ENCODE measurements at places on chromosomes 1 and 21.

- DNase-seq = no peak
These were observed 30.9 kb upstream of the CACYBP start for GRCh38 chr1:174968750-174969244.

- DNase-seq = no peak
These were observed 13.0 kb upstream of the SLC19A1 start for GRCh38 chr21:45555251-45555556.

DNA sequence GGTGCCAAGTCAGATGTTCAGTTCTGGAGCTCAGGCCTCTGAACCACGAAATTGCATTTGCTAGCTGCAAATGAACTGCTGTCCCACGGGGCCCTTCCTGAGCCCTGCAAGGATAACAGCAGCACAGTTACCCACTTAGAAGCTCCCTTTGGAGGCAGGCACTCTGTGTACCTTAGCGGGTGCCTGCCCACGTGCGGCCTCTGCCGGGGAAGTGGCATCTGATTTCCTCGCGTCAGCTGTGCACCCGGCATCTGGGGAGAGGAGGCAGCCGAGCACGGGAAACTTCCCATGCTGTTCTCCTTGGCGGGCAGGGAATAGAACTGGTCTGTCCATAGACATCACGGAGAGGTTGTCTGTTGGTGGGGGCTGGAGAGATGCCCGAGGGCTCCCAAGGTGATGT is 148.0 kb upstream of the C1orf174 start:
- no peak for DNase-seq

GRCh38 chr1:155093911-155094621 is 15.4 kb downstream of the EFNA3 start:
- no peak for DNase-seq

- no peak for DNase-seq
These were observed 7.7 kb downstream of the TMEM63A start for GRCh38 chr1:225874431-225874830.

GRCh38 chr1:166843769-166844596 is 4.7 kb downstream of the POGK start:
- DNase-seq = no peak

DNA sequence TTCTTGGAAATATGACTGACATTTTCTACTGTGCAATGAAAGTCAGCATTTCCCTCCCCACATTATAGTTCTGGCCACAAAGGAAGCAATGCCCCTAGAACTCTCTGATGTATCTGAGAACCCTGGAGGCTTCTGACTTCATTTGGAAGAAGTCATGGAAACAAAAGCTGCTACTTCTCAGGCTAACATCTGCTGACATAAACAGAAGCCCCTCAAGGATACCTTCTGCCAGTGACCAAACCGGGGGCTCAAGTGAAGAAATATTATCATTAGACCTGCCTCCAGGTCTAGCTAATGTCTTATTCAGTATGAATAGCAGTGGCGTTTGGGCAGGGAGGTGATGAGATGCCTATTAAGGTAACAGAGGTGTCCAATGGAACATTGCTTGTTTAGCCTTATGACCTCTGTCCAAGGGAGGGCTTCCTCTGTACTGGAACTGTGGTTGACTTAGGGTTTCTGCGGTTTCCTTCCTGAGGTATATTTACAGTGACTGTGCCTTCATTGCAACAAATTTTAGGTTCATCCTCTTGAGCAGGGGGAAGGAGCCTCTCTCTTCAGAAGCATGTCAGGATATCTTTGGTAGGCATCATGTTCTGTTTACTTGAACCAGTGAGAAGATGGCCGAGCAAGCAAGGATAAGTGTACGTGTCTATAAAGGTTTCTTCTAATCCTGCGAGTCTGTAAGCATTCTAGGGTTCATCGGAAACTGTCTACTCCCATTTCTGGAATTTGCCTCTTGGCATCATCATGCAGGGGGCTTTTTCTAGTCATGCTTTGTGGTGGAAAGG is 161.7 kb downstream of the PBX1 start:
- no peak for DNase-seq

GRCh38 chr1:225479996-225480720 is 52.3 kb upstream of the LBR start:
- no peak for DNase-seq

GRCh38 chr21:28725396-28725795 is 267.3 kb downstream of the LTN1 start:
- DNase-seq = no peak

Measured in activated gamma-delta T cell treated with anti-CD3 and anti-CD28 coated beads, Interleukin-2, amount 50 U/mL, for 16 hours (primary cell).